ENCODE measurements at places on chromosomes 3 and 15.

DNA sequence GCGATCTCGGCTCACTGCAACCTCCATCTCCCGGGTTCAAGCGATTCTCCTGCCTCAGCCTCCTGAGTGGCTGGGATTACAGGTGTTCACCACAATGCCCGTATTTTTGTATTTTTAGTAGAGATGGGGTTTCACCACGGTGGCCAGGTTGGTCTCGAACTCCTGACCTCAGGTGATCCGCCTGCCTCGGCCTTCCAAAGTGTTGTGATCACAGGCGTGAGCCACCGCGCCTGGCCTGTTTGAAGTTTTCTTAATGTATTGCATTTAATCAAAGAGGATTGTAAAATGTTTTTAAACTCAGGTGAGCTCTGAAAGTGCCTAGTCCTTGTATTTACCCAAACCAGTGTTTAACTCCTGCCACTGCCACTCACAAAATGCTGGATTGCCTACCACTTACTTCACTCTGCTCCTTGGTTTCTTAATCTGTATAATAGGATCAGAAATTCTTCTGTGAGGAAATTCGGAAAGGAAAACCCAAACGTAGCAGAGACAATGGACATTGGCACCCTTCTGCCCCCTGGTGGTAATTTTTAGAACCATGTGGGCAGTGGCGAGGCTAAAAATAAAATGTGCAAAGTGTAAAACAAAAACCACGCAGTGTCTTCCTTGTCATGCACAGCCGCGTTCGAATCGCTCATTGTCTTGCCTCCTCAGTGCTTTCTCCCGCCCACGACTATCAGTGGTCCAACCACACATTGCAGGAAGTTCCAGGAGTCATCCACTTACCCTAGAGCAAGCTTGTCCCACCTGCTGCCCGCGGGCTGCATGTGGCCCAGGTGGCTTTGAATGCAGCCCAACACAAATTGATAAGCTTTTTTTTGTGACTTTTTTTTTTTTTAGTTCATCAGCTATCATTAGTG lies 27.3 kb downstream of the CEP19 start:
- no peak for DNase-seq

GRCh38 chr15:48631176-48631770 lies 14.2 kb downstream of the FBN1 start:
- DNase-seq = no peak

DNA sequence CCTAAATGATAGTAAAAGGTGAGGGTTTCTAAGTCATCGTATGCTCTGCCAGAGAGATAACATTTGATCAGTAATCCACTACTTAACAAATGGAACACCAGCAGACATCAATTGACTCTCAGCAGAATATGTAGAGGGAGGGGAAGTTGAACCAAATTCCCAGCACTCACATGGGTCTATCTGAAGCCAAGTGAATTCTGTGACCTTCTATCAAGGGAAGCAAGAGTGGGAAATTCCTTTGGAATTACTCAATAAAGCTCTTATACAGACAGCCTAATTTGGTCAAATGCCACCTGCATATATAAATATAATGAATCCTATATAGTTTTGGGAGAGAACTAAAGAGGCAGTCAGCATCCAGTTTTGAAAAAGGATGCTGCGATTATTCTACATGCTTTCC lies 15.8 kb upstream of the KCNMB2 start:
- DNase-seq = no peak

DNA sequence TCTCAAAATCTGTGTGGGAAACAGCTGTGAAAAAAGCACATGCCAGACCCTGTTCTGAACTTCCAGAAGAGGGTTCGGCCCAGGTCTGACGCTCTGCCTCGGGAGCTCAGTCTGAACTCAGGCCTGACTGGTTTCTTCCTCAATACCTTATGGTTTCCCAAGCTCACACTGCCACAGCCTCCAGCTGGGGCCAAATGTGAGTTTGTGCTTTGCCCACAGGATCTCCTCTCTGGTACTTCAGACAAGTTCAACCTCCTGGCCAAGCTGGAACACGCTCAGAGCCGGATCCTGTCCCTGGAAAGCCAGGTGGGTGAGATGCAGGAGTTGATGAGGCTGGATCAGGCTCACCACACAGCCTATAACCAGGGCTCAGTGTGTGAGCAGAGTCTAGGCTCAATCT lies 33.8 kb downstream of the CYP11A1 start:
- no peak for DNase-seq

DNA sequence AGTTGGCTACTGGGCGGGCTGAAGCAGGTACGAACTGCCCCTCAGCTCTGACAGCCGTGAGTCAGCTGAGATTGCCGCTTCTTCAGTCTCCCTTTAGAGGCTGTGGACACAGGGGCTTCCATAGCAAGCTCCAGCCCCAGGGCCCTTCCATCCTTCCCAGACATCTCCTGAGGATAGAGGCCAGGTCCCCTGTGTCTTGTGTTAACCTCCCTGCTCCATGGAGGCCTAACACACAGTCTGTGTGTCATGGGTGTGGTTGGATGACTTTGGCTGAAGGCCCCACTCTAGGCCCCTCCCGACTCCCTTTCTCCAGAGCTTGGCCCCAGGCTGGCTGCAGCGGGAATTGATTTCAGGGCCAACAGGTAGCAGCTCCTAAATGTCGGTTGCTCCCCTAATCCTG lies 116.1 kb upstream of the TLE3 start:
- DNase-seq = no peak

DNA sequence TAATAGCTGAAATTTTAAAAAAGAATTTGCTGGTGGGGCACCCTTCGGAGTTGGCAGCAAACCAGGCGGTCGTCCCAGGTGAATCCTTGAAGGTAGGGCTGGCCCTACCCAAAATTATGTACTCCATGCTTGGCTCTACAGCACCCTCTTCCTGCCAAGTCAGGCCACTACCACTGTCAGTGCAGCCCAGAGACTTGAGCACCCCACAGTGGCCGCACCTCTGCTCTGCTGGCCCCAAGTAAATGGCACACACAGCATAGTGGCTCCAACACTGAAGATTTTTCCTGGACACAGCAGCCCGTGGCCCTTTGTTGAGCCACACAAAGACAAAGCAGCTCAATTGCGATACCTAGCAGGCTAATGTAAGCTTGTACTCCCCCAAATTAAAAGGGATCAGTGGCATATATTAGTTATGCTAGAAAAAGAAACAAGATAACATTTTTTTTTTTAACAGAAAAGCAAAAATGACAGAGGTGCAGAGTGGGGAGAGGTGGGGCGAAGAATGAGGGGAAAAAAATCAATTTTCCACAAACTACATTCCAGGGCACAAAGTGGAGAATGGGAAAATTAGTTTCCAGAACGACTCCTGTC lies 250.5 kb downstream of the UACA start:
- no peak for DNase-seq

- no peak for DNase-seq
These were observed 453.4 kb upstream of the ROBO2 start for GRCh38 chr3:76586471-76586870.

GRCh38 chr3:71008350-71008935 lies 575.1 kb downstream of the FOXP1 start:
- no peak for DNase-seq

DNA sequence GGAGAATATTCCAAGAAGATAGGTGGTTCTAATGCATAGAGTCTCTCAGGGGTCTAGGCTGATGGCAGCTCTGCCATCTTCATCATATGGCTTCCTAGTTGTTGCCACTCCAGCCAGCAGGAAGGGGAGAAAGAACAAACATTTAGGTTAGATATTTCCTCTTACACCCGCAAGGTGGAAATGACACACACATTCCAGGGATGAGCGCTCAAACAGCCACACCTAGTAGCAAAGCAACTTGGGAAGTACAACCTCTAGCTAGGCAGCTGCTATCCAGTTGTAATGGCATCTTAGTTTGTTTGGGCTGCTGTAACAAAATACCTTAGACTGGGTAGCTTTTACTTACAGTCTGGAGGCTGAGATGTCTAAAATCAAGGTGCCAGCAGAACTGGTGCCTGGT lies 51.9 kb upstream of the ADAMTSL3 start:
- DNase-seq = no peak

DNA sequence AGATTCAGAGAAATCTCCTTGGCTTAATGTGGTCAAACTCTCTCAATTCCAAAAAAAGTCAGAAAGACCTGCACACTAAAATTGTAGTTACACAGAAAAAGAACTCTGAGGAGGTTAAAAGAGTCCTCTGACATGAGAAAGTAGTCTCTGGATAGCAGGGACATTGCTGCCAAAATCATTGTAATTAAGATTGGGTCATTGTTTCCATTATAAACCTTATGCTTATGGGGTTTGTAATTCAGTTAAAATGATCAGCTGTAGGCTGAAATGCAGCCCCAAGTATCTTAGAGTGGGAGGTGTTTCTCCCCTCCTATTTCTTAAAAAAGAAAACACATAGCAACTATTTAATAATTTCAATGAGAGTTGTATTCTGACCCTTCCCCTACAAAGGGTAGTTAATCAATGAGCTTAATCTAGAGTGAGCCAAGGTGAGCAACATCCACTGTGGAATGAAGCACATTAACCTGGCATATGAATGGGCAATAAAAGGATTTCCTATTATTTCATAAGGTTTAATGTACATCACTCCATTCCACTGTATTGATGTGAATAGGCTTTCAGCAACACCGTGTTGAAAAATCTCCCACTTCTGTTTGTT lies 406.9 kb downstream of the TIGIT start:
- DNase-seq = no peak

DNA sequence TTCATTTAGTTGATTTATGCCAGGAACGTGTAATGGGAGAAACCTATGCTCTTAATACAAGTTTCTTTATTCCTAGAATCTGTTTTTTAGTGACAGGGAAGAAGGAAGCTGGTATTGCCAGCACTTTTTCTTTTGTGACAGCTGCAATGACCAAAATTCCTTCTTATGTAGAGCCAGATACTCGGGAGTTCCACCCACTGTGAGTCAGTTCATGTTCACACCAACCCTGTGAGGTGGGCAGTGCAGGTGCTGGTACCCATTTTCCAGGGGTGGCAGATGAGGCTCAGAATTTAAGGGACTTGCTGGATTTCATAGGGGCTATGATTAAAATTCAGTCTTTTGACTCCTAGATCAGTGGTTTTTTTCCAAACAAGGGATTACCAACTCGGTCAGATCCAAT lies 34.7 kb downstream of the OXNAD1 start:
- DNase-seq = no peak

GRCh38 chr3:47578119-47578632 lies 489 bp downstream of the CSPG5 start:
- no peak for DNase-seq

GRCh38 chr3:189474944-189475343 lies 156.2 kb upstream of the TP63 start:
- no peak for DNase-seq

GRCh38 chr3:151316267-151316991 lies at the start of gene GPR87:
Gene GPR87 (minus strand): TSS chr3:151316820. CDS start chr3:151300100, 16,720 bp downstream.
- DNase-seq = no peak

GRCh38 chr3:67635257-67635656 lies 19.2 kb downstream of the SUCLG2 start:
- DNase-seq = peak; percentile 41

- no peak for DNase-seq
These were observed 2.3 kb downstream of the EIF2AK4 start for GRCh38 chr15:39936187-39936586.

GRCh38 chr3:55147856-55148720 lies 220.2 kb upstream of the LRTM1 start:
- DNase-seq = no peak

- no peak for DNase-seq
These were observed 45.2 kb upstream of the RASA2 start for GRCh38 chr3:141441381-141442364.

GRCh38 chr3:99505646-99506269 lies 132.6 kb upstream of the COL8A1 start:
- DNase-seq = no peak

DNA sequence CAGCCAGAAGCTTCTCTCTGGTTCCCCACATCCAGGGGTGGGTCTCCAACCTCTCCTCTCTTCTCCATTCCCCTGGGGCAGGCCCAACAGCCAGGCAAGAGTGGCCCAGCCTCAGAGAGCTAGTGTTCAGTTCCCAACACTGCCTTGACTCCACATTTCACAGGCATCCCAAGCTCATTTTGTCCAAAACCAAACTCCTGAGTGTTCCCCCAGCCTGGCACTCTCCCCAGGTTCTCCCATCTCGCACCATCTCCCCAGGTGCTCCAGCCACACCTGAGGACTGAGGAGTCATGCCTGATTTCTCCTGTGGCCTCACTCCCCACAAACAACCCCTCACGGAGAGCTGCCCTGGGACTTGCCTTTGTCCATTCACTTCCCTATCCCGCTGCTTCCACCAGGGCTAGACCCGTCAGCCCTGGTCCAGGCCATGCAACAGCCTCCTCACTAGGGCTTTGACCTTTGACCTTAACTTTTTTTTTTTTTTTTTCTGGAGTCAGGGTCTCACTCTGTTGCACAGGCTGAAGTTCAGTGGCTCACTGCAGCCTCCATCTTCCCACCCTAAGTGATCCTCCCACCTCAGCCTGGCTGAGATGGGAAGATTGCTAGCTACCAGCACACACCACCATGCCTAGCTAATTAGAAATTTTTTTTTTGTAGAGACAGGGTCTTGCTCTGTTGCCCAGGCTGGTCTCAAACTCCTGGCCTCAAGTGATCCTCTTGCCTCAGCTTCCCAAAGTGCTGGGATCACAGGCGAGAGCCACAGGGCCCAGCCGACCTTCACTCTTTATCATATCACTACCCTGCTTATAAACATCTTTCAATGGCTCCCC lies 3.9 kb upstream of the CSK start:
- no peak for DNase-seq

DNA sequence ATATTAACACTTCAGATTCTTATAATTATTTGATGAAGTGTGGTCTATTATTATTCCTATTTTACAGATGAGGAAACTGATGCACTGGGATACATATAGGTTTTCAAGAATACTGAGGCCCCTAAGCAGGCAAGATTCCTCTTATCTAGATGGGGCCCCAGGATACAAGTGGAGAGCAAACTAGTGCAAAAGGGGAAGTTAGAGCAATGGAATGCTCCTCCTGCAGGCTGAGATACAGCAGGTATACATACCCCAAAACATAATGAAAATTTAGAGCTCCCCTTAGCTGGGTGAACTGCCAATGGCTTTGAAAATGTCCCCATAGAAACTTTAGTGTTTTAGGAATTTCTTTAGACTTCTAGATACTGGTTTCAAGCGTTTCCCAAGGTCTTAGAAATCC lies 247.1 kb downstream of the CHST2 start:
- DNase-seq = no peak

- no peak for DNase-seq
These were observed 22.7 kb downstream of the CRABP1 start for GRCh38 chr15:78362716-78363380.
